HL-60 (cell line): ENCODE measurements at places on chromosomes 16 and 17.
A peak's percentile ranks its signal among the peaks of the same experiment; 100 is the strongest.

- no peak for DNase-seq
Measured at GRCh38 chr17:42527932-42528331, 8.1 kb upstream of the NAGLU start.

GRCh38 chr16:7086822-7087616 is 245.6 kb upstream of the RBFOX1 start:
- DNase-seq = peak; percentile 2

DNA sequence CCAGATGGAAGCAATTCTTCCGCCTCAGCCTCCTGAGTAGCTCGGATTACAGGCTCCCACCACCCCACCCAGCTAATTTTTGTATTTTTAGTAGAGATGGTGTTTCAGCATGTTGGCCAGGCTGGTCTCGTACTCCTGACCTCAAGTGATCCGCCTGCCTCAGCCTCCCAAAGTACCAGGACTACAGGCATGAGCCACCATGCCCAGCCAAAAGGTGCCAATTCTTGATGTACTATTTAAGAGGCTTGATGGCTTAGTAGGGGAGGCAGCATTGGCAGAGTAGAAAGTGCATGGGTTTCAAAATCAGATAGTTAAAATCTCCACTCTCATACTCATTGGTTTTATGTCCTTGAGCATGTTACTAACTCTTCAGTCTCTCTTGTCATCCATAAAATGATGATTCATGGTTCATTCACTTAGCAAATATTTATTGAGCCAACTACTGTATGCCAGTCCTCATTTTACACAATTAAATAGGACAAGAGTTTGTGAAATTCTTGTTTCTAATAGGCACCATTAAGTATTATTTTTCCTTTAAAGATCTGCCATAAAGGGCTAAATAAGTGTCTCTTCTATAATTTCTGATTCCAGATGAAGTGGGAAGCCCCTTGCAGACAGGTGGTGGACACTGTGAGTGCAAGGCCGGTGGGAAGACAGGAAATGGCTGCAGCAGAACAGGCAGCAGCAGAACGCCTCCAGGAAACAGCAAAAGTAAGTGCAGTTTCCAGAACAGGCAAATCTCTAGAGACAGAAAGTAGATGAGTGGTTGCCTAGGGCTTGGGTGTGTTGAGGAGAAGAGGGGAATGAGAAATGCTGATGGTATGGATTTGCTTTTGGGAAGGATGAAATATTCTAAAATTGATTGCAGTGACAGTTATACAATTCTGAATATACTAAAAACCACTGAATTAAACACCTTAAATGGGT is 8.2 kb upstream of the RPL27 start:
- DNase-seq = no peak

GRCh38 chr17:43917348-43918025 is 10.2 kb upstream of the MPP2 start:
- no peak for DNase-seq

DNA sequence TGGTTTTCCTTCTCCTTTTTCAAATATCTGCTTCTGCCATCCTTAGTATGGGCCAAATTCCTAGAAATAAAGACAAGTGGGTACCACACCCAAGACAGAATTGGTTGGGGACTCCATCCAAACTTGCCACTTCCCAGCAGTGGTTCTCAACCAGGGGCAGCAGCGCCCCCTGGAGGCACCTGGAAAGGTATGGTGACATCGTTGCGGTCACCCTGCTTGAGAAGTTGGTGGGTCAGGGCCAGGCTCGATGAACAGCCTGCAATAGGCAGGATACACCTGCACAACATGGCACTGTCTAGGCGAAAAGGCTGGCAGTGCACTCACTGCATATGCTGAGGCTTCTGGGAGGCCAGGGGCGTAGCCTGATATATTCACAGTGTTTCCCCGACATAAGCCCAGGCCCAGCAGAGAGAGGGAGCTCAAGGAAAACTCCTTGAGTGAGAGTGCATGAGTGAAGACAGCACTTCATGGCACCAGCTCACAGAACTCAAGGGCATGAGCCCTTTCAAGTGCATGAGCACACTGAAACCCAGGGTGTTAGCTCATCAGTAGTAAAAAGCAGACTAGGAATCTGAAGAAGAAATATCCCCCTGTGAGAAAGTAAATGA is 57.7 kb downstream of the CMC2 start:
- no peak for DNase-seq

DNA sequence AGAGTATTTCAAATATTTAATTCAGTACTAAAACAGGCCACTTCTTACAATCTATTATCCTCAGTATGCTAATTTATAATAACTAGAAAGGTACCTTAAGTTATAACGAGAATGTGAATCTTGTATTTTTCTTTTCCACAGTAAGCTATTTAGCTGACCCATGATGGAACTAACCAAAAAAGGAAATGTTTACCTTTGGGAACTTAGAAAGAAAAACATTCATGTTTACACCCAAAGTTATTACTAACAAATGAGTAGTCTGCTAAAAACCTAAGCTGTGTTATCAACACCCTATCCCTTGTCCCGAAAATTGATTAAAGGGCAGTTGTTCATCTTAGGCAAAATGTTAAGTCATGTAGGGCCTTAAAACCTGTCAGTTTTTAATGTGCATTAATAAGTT is 8.1 kb downstream of the GNA13 start:
- no peak for DNase-seq

DNA sequence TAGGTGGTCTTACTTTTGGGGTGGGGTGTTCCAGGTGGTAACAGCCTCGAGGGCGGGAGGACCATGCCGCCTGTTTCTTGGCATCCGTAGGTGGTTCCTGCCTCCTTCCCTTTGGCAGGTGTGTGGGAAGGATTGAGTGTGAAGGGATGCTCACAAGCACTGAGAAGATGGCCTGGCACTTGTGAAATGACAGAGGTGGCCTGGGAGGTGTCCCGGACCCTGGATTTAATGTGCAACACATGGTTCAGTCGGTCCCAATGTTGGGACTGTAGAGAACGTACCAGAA is 165.8 kb upstream of the FOXF1 start:
- no peak for DNase-seq

- DNase-seq = no peak
Measured at GRCh38 chr17:76386966-76387765, 2.8 kb downstream of the SPHK1 start.

- no peak for DNase-seq
Measured at GRCh38 chr16:26133416-26134093, 441.8 kb downstream of the HS3ST4 start.

DNA sequence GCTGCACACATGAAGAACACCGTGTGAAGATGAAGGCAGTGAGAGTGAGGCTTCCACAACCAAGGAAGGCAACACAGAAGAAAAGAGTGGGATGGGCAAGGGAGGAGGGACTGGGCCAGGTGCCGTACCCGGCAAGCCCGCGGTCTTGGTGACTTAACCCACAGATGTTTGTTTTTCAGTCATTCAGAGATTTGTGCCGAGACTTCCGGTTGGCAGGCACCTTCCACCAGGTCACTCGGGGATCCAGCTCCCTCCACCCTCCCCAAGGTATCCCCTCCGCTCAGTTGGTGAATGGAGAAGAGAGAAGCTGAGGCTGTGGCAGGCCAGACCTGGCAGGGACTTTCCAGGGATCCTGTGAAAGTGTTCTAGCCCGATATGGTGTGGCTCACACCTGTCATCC is 4.9 kb upstream of the KREMEN2 start:
- DNase-seq = no peak

DNA sequence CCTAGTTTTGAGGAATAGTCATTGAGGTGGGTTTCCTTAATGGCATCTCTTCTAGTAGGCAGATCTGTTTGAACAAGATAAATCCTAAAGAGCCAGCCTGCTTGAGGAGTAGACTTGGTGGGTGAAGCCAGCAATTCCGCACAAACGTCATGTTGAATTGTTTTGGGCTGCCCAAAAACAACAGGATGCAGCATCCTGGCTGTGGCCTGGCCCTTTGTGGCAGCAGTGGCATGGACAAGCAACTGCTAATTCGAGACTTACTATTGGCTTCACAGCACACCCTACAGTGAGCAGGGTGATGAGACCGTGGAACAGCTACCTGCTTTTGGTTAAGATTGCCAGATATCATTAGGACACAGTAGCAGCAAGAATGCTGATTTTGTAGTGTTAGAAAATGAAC is 9.3 kb upstream of the VPS4A start:
- no peak for DNase-seq

- DNase-seq = no peak
Measured at GRCh38 chr17:40482722-40483121, 18.7 kb downstream of the TNS4 start.

- no peak for DNase-seq
Measured at GRCh38 chr16:6038941-6039645, 941.5 kb upstream of the EEF2KMT start.

DNA sequence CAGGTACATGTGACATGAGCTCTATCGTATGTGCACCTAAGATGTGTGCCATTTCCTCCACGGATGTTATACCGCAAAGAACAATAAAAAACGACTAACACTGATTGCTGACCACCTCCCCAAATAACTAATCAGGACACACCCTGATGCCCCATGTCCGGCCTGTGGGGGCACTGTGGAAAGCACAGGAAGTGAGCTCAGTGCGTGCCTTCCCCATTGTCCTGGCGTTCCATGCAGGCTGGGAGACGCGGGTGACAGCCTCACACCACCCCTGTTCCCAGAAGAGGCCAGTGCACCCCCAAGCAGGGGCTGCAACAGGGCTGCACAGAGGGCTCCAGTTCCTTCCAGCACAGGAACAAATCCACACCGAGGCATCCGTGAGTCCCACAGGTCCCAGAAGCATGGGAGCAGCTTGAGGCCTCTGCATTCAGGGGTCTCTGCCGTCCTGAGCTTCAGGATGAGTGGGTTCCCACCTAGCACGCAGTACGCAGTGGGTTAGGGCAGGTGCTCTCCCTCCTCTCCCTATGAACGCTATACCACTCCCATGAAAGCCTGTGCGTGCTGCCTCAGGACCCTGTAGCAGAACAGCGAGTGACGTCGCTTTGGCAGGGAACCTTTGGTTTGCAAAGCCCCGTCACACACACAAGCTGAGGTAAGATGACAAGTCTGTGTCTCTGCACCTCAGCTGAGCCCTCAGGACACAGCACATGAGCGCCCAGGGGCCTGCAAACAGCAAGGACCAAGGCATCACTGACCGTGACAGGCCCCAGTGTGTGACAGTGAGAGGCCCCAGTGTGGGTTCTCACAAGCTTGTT is 117.7 kb downstream of the ZNF778 start:
- no peak for DNase-seq

- DNase-seq = peak; percentile 80
Measured at GRCh38 chr17:3913531-3914311, 2.5 kb downstream of the P2RX1 start.

- no peak for DNase-seq
Measured at GRCh38 chr16:51168755-51169154, 17.7 kb upstream of the SALL1 start.

GRCh38 chr17:47850373-47850691 is 631 bp downstream of the SP6 start:
- no peak for DNase-seq

DNA sequence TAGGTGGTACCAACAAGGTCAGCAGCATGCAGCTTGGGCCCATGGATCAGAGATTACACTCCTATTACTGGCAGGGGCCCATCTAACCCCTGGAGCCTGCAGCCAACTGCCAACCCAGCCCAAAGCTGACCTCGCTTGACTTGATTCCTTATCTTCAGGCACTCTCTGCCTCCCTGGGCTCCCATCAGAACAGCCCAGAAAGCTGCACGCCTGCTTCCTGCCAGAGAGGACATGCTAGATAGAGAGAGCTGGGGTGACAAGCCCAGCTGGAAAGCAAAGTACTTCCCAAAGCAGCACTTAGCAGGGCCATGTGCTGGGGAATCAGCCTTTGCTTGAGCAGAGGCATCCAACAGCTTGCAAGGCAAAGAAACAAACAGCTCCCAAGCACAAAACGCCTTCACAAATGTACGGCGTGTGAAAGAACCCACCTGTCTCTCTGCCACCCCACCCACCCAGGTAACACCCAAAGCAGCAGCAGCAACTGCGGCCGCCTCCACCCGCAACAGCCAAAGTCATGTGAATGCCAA is 74.2 kb upstream of the NLK start:
- DNase-seq = no peak

DNA sequence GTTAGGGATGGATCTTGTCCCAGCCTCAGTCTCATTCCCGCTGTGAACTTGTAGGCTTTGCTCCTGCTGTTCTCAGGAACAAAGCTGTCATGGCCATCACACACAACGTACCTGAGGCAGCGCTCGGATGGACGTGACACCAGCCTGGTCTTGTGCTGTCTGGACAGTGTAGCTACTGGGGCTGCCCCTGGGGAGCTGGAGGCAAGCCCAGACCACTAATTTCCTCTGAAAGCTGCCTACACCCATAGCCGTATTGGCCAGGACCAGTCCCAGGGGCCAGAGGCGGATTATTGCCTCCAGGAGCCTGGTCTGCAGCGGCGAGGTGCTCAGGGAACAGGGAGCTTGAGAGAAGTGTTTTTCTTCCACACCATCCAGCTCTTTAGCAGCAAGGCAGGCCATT is 11.7 kb downstream of the ZNHIT3 start:
- DNase-seq = no peak

GRCh38 chr17:1724351-1724868 is at the start of gene WDR81:
Gene WDR81, plus strand, starts transcription at chr17:1724704. Its CDS starts 256 bp downstream, at chr17:1724960.
- DNase-seq = peak; percentile 74

DNA sequence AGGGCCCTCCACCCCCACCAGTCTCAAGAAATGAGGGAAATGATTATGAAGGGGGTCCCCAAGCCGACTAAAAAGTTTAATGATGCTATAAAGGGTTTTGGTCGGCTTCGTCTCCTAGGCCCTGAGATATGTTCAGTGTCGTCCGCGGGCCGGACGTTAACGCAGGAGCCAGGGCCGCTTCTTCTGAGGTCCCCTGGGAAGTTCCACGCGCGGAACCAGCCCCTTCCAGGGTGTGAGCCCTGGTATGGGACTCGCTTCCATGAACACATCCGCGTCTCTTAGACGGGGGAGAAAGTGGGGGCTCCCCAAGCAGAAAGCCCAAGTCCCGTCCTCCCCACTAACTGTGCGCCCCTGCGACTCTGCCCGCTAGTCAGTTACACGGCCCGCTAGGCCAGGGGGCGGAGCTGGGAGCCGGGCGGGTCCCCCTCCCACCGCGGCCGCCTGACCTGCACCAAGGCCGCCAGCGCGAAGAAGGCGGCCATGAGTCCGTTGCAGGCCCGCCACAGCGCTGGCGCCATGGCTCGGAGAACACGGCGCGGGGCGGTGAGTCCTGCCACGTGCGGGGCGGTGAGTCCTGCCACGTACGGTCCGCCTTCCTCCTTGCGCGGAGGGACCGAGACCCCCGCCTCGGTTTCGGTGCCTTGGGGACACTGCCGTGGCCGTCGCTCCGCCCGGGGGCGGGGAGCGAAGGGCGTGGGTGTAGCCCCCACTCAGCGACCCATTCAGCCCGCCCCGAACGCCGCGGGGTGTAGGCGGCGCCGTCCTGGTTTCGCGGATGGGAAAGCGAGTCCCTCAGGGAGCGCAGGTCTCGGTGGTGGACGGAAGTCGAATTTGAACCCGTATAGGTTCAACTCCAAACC is at the start of gene TMEM220:
Gene TMEM220 (minus strand): TSS at position 690 of the 860 bp plus-strand sequence. CDS start 172 bp downstream, at position 518.
- no peak for DNase-seq

DNA sequence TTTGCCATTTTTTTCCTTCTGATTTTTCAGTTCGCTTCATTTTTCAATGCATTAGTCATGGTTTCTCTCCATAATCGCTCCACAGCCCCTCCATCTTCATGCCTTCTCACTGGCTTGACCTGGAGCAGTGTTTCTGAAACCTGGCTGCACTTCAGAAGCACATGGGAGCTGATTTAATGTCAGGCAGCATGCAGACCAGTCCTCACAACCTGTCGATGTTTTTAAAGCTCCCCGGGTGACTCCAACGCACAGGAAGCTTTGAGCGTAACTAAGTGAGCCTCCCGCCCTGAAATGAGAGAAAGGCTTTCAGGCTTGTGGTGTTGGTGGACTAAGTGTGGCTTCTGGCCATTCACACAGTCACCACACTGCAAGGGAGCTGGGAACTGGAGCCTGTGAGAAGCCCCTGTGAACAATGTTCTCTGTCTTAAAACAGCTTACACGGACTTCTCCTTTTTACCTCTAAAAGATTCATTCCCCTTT is 16.8 kb upstream of the DRG2 start:
- DNase-seq = peak; percentile 16
